Skin of body (tissue), 3 donors: ENCODE measurements at places on chromosomes 13 and 19. TPM values are rescaled to one million over a fixed set of nuclear protein-coding genes. Genes with fewer than 3 reads are reported as not detected.
A peak's percentile ranks its signal among the peaks of the same experiment; 100 is the strongest.

DNA sequence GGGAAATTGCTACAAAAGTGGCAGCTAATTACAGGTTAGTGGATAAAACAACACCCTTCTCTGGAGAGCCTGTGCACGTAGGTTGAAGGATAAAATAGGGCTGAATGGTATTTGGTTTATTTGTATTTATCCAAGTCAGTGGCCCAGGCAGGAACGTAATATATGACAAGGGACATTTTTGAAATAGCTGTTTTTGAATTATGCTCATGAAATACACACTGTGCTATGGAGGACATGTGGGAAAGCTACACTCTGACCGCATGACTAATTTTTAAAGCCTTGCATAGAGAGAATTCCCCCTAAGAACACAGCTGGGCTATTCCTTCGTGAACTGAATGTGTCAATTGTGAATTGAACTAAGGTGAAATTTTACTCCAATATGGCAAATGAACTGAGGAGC is 292.1 kb upstream of the MAB21L1 start:
- DNase-seq, result no peak

GRCh38 chr19:53865918-53866864 is 1.5 kb upstream of the MYADM start:
- peak; percentile 69 for DNase-seq

GRCh38 chr13:66926200-66926850 is 303.8 kb downstream of the PCDH9 start:
- no peak for DNase-seq

DNA sequence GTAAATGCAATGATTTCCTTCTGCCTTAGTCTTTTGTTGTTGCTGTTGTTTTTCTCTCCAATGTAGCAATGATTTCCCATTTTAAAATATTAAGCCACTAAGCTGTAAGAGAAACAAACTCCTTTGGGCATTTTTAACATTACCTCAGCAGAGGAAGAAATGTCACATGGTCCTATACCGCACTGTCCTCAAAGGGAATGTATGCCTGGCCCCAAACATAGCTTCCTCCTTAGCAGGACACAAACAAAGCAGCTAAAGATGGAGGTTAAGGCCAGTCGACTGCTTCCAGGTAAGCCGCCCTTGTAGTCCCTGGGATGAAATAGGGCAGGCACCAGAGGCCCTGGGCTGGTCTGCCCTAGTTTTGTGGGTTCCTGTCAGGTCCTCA is 249.0 kb downstream of the TSHZ3 start:
- no peak for DNase-seq

DNA sequence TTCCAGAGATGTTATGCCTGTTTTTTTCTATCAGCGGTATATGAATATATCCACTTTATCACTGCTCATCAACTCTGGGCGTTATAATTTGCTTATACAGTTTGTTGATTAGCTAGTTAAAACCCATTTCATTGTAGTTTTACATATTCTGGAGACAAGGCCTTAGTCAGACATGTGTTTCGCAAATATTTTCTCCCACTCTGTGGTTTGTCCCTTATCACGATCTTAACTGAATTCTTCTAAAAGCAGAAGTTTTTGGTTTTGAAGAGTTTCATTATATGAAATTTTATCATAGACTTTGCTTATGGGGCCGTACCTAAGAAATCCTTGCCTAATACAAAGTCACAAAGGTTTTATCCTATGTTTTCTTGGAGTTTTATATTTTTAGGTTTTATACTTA is 84.6 kb downstream of the FRY start:
- DNase-seq, result no peak

- DNase-seq, result no peak
These were observed 15.2 kb upstream of the N4BP2L1 start for GRCh38 chr13:32443111-32443510.

The MISP3 gene
- total RNA-seq, result 0.89 TPM

The WDR87 gene
- total RNA-seq, result not detected

The KRTDAP gene
- 579 TPM for total RNA-seq

The LRRC25 gene
- total RNA-seq, result 3.7 TPM
